ENCODE measurements at places on chromosomes 5 and 9.

- no peak overlapping the region for H3K27ac ChIP-seq
- no peak for DNase-seq
- H3K4me3 ChIP-seq = no peak overlapping the region
Measured at GRCh38 chr9:17401858-17402257, 177.0 kb upstream of the SH3GL2 start.

DNA sequence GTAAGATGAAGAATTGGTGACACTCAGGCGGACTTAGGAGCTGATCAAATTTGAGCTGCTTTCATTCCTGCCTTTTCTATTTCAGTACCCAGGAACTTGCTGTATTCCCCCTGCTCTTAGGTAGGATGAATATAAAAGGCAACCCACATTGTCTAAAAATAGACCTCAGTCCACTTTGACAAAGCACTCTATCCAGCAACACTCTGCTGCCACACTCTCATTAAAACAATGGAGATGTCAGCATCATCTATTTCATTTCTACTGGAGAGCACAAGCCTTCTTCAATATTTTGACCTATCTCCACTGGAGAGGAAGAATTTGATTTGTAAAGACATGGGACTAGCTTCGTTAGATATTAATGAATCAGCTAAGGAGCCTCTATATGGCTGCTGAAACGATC, 468.4 kb downstream of the PTPRD start:
- no peak overlapping the region for H3K4me3 ChIP-seq
- H3K27me3 ChIP-seq = no peaks in the 10 kb centered on the region
- H3K27ac ChIP-seq = no peak overlapping the region
- H3K4me1 ChIP-seq = no peaks in the 10 kb centered on the region
- DNase-seq = no peak

DNA sequence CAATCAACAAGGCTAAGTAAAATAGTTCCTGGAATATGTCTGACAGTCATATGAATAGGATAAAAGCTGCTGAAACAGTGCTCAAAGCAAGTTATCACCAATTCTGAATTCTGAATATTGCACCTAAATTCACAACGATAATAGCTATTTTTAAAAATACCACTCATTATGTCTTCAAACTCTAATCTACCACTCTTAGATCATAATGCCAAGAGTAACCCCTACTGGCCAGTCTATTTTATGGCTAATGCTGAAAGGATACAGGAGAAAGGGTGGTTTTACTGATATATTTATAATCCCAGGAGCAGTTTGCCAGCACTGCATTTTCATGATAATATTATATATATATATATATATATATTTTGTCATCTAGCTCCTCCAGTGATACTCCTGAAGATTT, 232.8 kb downstream of the PDE4D start:
- H3K36me3 ChIP-seq = no peaks in the 10 kb centered on the region
- H3K4me3 ChIP-seq = no peak overlapping the region
- no peak for DNase-seq
- no peaks in the 10 kb centered on the region for H3K4me1 ChIP-seq

- H3K27ac ChIP-seq = no peak overlapping the region
- no peak overlapping the region for H3K4me3 ChIP-seq
- no peaks in the 10 kb centered on the region for H3K27me3 ChIP-seq
- peaks cover 9% of the 10 kb centered on the region for H3K36me3 ChIP-seq
- H3K4me1 ChIP-seq = no peaks in the 10 kb centered on the region
Measured at GRCh38 chr5:16673241-16674201, 56.7 kb upstream of the RETREG1 start.

DNA sequence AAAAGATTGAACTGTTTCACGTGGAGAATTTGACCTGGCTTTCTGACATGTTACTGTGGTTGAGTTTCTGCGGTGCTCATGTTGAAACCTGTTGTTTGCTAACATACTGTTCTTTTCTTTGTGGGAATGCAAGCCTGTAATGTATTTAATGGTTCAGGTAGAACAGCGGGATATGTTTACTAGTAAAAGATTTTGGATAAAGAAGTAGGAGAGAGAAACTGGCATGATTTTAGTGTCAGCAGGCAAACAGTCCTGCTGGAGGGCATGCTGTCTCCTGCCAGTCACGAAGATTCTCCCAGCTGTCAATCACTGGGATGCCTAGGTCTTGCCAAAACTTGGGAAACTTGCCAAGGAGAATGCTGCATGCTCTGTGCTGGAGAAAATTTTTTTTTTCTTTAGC, 263.5 kb downstream of the TAF11L14 start:
- H3K4me3 ChIP-seq = no peak overlapping the region
- H3K27ac ChIP-seq = no peak overlapping the region
- no peaks in the 10 kb centered on the region for H3K4me1 ChIP-seq
- no peaks in the 10 kb centered on the region for H3K27me3 ChIP-seq
- no peak for DNase-seq

GRCh38 chr5:131899686-131900085, 45.8 kb downstream of the MEIKIN start:
- H3K4me1 ChIP-seq = no peaks in the 10 kb centered on the region
- DNase-seq = no peak
- H3K27ac ChIP-seq = no peak overlapping the region
- H3K4me3 ChIP-seq = no peak overlapping the region
- no peaks in the 10 kb centered on the region for H3K36me3 ChIP-seq

DNA sequence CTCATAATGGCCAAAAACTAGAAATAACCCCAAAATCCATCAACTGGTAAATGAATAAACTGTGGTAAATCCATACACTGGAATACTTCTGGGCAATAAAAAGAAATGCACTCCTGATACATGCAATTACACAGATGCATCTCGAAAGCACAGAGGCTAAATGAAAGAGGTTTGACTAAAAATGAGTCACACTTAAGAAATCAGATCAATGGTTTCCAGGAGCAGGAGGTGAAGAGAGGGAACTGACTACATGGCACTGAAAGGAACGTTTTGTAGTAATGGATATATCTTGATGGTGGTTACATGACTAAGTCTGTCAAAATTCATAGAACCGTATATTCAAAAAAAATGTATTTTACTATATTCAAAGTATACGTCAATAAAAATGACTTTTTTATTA, 42.4 kb downstream of the STRBP start:
- no peaks in the 10 kb centered on the region for H3K36me3 ChIP-seq
- H3K4me1 ChIP-seq = no peaks in the 10 kb centered on the region
- H3K27me3 ChIP-seq = no peaks in the 10 kb centered on the region
- DNase-seq = no peak
- no peak overlapping the region for H3K27ac ChIP-seq
- H3K4me3 ChIP-seq = no peak overlapping the region

GRCh38 chr5:68274847-68275651, 59.5 kb downstream of the PIK3R1 start:
- no peaks in the 10 kb centered on the region for H3K4me1 ChIP-seq
- no peak overlapping the region for H3K4me3 ChIP-seq
- no peaks in the 10 kb centered on the region for H3K27me3 ChIP-seq
- H3K27ac ChIP-seq = no peak overlapping the region

DNA sequence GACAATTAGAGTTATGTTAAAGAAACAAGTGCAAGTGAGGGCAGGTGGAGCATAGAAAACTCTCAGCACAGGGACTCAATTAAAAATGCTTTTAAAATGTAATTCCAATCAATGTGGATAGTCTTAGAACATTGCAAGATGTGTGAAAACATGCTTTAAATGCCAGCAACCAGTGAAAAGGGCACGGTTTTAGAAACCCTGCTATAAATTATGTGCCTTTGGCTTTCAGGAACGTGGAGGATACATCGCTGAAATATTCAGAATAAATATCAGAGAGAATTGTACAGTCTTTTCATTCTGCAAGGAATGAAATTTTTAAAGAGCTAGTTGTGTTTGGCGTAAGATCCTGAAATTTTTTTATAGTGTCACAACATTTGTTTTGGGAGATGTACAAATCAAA, 101.1 kb downstream of the TLE4 start:
- no peaks in the 10 kb centered on the region for H3K4me1 ChIP-seq
- no peaks in the 10 kb centered on the region for H3K27me3 ChIP-seq
- no peak overlapping the region for H3K4me3 ChIP-seq
- H3K36me3 ChIP-seq = no peaks in the 10 kb centered on the region

DNA sequence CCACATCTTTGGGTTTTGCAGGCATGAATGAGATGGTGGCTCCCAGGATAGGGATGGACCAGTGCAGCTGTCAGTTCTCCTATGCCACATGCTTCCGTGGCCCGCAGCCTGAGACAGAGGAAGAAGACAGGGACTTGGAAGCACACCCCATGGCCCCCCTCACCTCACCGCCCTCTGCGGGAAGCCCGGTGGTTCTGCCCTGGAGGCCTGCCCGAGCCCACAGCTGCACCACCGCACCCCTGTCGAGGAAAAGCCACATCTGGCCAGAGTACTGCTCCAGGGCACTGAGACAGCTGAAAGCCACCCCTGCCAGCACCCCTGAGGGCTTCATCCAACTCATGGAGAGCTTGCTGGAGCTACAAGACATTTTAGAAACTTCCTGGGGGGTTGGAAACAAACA, 7.6 kb upstream of the TRMT10B start:
- peaks cover 5% of the 10 kb centered on the region for H3K4me1 ChIP-seq
- H3K4me3 ChIP-seq = no peak overlapping the region
- no peaks in the 10 kb centered on the region for H3K36me3 ChIP-seq
- no peak overlapping the region for H3K27ac ChIP-seq
